ENCODE measurements at places on chromosomes 4 and X. TPM values are rescaled to one million over a fixed set of nuclear protein-coding genes. Genes with fewer than 3 reads are reported as not detected.

ADGRA3 gene
- total RNA-seq, result 25.2 TPM

HMX1 gene
- total RNA-seq, result not detected

ADGRG4 gene
- not detected for total RNA-seq

PABPC5 gene
- total RNA-seq, result not detected

CXCL11 gene
- total RNA-seq, result not detected

DAPP1 gene
- 24.7 TPM for total RNA-seq

- no peak overlapping the region for H3K4me3 ChIP-seq
- no peak for DNase-seq
- H3K4me1 ChIP-seq, result peaks cover 6% of the 10 kb centered on the region
These were observed 67.3 kb downstream of the FBXO8 start for GRCh38 chr4:174215961-174216680.

- H3K36me3 ChIP-seq, result peaks cover 6% of the 10 kb centered on the region
- no peak overlapping the region for H3K4me3 ChIP-seq
- H3K27me3 ChIP-seq, result no peaks in the 10 kb centered on the region
- peaks cover 22% of the 10 kb centered on the region for H3K4me1 ChIP-seq
- H3K27ac ChIP-seq, result peak overlapping the region; percentile 19
- no peak for DNase-seq
These were observed 82.5 kb downstream of the ARHGAP10 start for GRCh38 chr4:147814376-147814775.

DNA sequence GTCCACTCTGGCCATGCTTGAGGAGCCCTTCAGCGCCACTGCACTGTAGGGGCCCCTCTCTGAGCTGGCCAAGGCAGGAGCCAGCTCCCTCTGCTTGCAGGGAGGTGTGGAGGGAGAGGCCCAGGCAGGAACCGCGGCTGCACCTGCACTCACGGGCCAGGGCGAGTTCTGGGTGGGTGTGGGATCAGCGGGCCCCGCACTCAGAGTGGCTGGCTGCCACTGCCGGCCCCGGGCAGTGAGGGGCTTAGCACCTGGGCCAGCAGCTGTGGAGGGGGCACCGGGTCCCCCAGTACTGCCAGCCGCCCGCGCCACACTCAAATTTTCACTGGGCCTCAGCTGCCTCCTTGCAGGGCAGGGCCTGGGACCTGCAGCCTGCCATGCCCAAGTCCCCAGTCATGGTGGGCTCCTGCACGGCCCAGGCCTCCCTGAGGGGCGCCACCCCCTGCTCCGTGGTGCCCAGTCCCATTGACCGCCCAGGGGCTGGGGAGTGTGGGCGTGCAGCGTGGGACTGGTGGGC is 347.2 kb upstream of the SPOCK3 start:
- no peak overlapping the region for H3K27ac ChIP-seq
- no peaks in the 10 kb centered on the region for H3K36me3 ChIP-seq
- no peaks in the 10 kb centered on the region for H3K27me3 ChIP-seq
- H3K4me1 ChIP-seq, result no peaks in the 10 kb centered on the region
- DNase-seq, result no peak

- no peak overlapping the region for H3K4me3 ChIP-seq
- no peaks in the 10 kb centered on the region for H3K4me1 ChIP-seq
- DNase-seq, result no peak
- no peaks in the 10 kb centered on the region for H3K27me3 ChIP-seq
- H3K36me3 ChIP-seq, result no peaks in the 10 kb centered on the region
These were observed 15.6 kb upstream of the RASL11B start for GRCh38 chr4:52846502-52846901.

DNA sequence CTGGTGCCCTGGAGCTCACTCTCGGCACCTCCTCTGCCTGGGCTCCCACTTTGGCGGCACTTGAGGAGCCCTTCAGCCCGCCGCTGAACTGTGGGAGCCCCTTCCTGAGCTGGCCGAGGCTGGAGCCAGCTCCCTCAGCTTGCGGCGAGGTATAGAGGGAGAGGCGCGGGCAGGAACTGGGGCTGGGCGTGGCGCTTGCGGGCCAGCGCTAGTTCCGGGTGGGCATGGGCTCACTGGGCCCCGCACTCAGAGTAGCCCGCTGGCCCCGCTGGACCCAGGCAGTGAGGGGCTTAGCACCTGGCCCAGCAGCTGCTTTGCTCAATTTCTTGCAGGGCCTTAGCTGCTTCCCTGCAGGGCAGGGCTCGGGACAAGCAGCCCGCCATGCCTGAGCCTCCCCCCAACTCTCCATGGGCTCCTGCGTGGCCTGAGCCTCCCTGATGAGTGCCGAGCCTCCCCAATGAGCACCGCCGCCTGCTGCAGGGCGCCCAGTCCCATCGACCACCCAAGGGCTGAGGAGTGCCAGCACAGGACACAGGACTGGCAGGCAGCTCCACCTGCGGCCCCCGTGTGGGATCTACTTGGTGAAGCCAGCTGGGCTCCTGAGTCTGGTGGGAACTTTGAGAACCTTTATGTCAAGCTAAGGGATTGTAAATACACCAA is 26.7 kb upstream of the FAM90A26 start:
- H3K27ac ChIP-seq, result no peak overlapping the region
- H3K36me3 ChIP-seq, result no peaks in the 10 kb centered on the region
- DNase-seq, result no peak
- no peaks in the 10 kb centered on the region for H3K27me3 ChIP-seq

DNA sequence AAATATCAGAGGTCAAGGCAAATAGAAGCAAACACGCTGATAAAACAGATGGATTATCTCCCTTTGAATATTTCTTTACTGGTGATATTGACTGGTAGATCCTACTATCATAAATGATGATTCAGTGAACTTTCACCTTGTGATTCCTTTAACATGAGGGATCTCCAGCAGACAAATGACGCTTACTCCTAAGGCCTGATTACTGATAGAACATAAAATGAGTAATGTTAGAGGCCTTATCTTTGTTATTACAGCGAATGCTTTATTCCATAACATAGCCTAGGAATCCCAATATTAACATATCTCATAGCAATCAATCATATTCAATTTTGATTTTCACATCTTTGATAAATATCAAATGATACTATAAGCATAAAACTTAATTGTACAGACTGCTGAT is 152.3 kb downstream of the SLC10A7 start:
- H3K4me1 ChIP-seq, result no peaks in the 10 kb centered on the region
- DNase-seq, result no peak
- H3K27ac ChIP-seq, result no peak overlapping the region
- H3K4me3 ChIP-seq, result no peak overlapping the region
- no peaks in the 10 kb centered on the region for H3K27me3 ChIP-seq

DNA sequence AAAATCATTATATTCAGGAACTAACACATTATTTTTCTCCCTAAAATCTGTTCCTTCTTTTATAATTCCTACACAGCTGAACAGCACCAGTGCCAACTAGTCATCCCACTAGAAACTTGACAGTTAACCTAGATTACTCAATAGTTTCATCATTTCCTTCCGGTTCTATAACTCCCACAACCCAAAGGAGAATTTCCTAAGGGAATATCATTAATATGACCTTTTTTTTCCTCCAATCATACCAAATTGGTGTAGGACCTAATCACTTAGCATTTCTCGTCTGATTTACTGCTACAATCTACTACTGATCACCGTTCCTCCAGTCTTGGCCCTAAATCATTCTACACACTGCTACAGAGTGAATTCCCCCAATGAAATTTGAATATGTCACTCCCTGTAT is 45.9 kb downstream of the WDFY3 start:
- no peak overlapping the region for H3K4me3 ChIP-seq
- no peaks in the 10 kb centered on the region for H3K27me3 ChIP-seq

GRCh38 chr4:97144199-97144598 is 999.1 kb downstream of the STPG2 start:
- no peaks in the 10 kb centered on the region for H3K27me3 ChIP-seq
- no peak for DNase-seq
- peaks cover 13% of the 10 kb centered on the region for H3K4me1 ChIP-seq
- H3K36me3 ChIP-seq, result no peaks in the 10 kb centered on the region
- no peak overlapping the region for H3K27ac ChIP-seq
- no peak overlapping the region for H3K4me3 ChIP-seq

- H3K4me1 ChIP-seq, result peaks cover 7% of the 10 kb centered on the region
- H3K36me3 ChIP-seq, result peaks cover 6% of the 10 kb centered on the region
- peaks cover 47% of the 10 kb centered on the region for H3K27me3 ChIP-seq
- no peak overlapping the region for H3K4me3 ChIP-seq
These were observed 1.9 kb downstream of the TRO start for GRCh38 chrX:54922547-54922946.

DNA sequence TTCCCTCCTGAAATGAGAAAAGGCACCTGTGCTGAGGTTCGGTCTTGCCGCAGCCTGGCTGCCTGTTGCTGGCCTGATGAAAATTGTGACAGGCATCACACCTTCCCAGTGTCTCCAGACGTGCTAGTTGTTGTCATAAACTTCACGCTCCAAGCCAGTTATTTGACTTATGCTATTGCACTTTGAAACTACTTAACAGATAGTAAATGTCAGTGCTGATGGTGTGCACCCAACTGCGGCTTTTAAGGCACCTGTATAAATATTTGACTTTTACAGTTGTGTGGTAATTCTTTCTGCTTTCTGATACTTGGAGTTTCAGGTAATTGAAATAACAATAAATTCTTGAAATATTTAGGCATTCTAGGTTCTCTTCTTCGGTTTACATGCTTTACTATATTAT is 1.8 kb downstream of the WWC2 start:
- DNase-seq, result peak; percentile 37
- H3K36me3 ChIP-seq, result peaks cover 6% of the 10 kb centered on the region
- peaks cover 23% of the 10 kb centered on the region for H3K4me1 ChIP-seq
- peak overlapping the region; percentile 78 for H3K4me3 ChIP-seq
- H3K27me3 ChIP-seq, result no peaks in the 10 kb centered on the region
- peak overlapping the region; percentile 76 for H3K27ac ChIP-seq

GRCh38 chr4:145178740-145179280 is 1.6 kb downstream of the OTUD4 start:
- peak; percentile 24 for DNase-seq
- H3K4me3 ChIP-seq, result peak overlapping the region; percentile 73
- peak overlapping the region; percentile 85 for H3K27ac ChIP-seq
- H3K36me3 ChIP-seq, result peaks cover 18% of the 10 kb centered on the region
- H3K27me3 ChIP-seq, result no peaks in the 10 kb centered on the region

DNA sequence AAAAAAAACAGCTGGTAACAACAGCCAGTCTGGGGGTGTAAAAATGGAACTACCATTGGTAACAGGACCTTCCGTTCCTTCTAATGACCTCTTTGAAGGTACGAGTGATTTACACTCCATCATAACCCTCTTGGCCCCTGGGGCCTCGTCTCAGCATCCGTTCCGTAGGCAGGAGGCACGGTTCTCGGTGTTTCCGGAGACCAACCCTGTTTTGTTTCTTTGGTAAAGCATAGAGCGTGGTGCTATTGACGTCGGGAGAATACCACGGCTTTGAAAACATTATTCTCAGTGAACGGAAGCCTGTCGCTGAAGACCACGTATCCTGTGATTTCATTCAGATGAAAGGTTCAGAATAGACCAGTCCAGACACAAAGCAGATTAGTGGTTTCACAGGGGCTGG is 198.9 kb downstream of the ASMT start:
- H3K4me1 ChIP-seq, result no peaks in the 10 kb centered on the region
- no peak for DNase-seq

DNA sequence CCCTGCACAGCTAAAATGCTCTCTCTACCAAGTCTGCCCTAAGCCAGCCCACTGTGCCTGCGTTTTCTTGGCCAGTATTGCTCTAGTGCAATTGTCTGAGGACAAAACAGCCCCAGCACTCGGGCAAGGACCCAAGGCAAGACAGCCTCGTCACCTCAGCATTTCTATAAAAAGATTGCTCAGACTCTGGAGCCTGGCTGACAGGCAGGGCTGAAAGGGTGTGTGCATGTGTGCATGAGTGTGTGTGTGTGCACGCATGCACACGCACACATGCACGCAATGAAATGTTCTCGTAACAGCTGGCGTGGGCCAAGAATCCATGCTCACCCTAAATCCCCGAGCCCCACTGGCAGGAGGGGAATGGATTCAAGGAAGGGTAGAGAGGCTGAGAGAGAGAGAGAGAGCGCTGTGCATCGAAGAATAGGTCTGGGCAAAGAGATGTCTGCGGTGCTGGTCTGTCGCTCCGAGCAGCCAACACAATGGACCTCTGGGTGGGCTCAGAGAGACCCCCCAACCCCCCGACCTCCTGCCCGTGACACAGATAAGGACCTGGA is 579.2 kb downstream of the BCOR start:
- H3K36me3 ChIP-seq, result no peaks in the 10 kb centered on the region
- no peak for DNase-seq
- H3K27ac ChIP-seq, result no peak overlapping the region
- H3K4me3 ChIP-seq, result no peak overlapping the region
- H3K4me1 ChIP-seq, result no peaks in the 10 kb centered on the region

DNA sequence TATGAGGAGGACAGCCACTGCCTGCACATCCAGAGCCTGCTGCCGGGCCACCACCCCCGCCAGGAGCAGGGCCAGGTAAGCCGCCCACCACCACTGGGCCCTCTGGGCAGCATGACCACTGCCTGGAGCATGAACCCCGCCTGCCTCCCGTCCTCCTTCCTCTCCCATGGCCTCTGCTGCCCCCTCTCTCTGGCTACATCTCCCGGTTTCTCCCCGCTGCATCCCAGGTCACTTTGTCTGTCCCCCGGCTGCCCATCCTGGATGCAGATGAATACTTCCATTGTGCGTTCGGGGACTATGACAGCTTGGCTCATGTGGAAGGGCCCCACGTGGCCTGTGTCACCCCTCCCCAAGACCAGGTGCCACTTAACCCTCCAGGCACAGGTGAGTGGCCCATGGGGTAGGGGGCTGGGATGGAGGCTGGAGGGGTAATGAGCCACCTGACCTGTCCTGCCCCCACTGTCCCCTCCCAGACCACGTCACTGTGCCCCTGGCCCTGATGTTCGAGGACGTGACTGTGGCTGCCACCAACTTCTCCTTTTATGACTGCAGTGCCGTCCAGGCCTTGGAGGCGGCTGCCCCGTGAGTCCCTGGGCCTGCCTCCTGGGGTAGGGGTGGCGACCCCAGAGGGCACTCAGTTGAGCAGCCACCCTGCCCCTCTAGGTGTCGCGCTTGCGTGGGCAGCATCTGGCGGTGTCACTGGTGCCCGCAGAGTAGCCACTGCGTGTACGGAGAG is 6.0 kb downstream of the PLXNB3 start:
- H3K27ac ChIP-seq, result no peak overlapping the region
- no peak for DNase-seq
- H3K4me3 ChIP-seq, result no peak overlapping the region
- no peaks in the 10 kb centered on the region for H3K4me1 ChIP-seq
- no peaks in the 10 kb centered on the region for H3K36me3 ChIP-seq
- H3K27me3 ChIP-seq, result no peaks in the 10 kb centered on the region

- H3K27ac ChIP-seq, result no peak overlapping the region
- no peaks in the 10 kb centered on the region for H3K27me3 ChIP-seq
- no peak overlapping the region for H3K4me3 ChIP-seq
- no peaks in the 10 kb centered on the region for H3K36me3 ChIP-seq
- DNase-seq, result no peak
These were observed 611.0 kb upstream of the PABPC4L start for GRCh38 chr4:134812611-134813010.

DNA sequence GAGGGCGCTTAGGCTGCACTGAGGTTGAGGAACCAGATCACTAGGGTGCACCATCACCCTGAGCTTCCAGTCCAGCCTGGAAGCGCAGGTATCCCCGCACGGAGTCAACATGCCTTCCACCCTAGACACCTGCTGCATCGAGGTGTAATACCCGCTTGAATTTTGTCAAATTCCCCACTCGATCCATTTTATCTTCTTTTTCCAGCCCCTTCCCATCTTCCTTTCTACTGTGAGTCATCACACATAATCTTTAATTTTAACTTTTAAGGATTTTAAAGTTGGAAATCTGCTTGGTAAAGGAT is 821 bp downstream of the PLK4 start:
- H3K4me3 ChIP-seq, result peak overlapping the region; percentile 100
- peaks cover 14% of the 10 kb centered on the region for H3K36me3 ChIP-seq
- peaks cover 13% of the 10 kb centered on the region for H3K4me1 ChIP-seq
- H3K27ac ChIP-seq, result peak overlapping the region; percentile 99

All from MCF 10A (cell line).